Activated CD4-positive, alpha-beta memory T cell treated with anti-CD3 and anti-CD28 coated beads for 36 hours (primary cell): ENCODE measurements at places on chromosomes 5 and 9. TPM values are rescaled to one million over a fixed set of nuclear protein-coding genes. Genes with fewer than 3 reads are reported as not detected.

Gene DNM1
- total RNA-seq, result 1.1 TPM

Gene SLC35D2
- 8.1 TPM for total RNA-seq

Gene STK32A
- total RNA-seq, result not detected

Gene PROB1
- total RNA-seq, result 3.9 TPM

Gene CNTNAP3B
- total RNA-seq, result not detected

- DNase-seq, result no peak
Measured at GRCh38 chr9:111762556-111762955, 32.2 kb downstream of the SHOC1 start.

DNA sequence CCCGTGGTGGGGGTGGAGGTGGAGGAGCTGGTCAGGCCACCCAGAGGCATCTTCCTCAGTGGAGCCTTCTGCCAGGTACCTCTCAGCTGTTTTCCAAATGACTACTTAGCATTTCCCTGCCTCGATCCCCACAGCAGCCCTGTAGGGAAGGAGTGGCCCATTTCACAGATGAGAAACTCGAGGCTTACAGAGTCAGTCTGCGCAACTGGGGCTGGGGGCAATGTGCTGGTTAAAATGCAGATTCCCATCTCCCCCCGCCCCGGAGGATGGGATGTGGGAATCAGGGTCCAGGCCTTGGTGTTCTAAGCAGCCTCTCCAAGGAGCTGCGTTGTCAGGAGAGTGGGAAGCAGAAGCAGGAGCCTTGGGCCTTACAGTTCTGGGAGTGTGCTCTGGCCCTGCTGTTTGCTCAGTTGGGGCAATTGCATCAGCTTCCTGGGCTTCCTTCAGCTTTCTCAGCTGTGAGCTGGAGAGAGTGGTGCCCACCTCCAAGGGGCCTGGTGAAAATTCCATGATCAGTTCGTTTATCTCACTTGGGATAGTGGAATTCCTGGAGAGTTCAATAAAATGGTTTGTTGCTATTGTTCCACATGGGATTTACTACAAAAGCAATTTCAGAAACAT lies 19.4 kb downstream of the ERGIC1 start:
- DNase-seq, result no peak

DNA sequence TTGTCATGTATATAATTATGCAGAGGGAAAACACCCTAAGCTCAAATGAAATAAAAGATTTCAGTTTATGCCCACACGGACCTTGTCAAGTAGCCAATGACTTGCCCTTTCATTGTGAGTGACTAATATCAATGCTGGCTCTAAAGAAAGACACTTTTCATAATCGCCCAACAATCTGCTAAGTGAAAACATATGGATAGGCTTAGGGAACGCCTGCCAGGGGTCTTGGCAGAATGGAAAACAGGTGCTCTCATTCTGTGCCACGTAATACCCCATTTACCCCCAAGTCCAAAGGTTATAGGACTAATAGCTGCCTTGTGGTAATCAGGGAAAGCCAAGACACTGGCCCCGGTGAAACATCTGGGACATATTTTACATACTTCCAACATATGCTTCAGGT lies 157.7 kb downstream of the SLF1 start:
- no peak for DNase-seq

GRCh38 chr5:114984796-114985195 lies 184.9 kb downstream of the TRIM36 start:
- DNase-seq, result no peak

GRCh38 chr5:132489051-132489770 lies 1.4 kb downstream of the IRF1 start:
- DNase-seq, result peak; percentile 31

DNA sequence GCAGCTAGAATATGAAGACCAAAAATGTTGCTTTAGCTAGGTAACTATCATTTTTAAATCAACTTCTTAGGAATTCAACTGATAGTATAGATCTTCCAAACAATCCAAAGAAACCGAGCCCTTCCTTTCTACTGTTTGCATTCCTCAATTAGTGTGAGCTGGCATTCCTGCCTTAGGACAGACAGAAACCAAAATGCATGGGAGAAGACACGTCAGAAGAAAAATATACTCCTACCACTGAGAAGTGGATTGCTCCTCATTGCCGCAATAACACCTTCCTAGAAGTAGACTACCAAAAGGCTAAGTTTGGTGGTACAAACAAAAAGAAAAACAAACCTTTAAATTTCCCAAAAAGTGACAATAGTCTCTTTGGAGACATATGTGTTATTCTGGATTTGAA lies 440.0 kb downstream of the SEMA5A start:
- no peak for DNase-seq

DNA sequence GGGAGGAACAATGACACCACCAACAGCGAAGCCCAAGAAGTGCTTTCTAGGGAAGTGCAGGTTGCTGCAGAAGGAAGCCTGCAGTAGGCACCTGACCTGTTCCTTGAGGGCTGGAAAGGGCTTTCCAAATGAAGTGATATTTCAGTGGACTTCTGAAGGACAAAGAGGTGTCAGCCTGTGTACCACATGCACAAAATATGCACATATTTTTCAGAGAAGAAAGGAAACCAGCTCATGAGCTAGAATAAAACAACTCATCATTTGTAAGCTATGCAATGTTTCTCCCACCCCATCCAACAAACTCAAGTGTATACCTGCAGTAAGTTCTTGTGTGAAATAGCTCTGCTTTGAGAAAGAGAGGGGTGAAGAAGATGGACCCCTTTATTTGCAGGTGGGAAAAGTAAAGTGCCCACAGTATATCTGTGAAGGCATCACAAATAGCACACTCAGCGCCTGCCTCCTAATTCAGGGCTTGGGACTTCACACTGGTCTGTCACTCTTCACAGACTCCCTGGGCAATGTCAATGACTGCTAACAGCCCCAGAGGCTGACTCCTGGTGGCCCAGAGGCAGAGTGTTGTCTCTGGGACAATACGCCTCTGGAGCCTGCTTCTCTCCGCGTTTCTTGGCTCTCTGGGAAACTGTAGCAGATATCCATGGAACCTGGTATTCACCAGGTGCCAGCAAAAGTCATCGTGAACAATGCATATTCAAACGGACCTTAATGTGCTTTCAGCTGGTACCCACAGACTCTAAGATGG lies 198.1 kb upstream of the EFNA5 start:
- DNase-seq, result no peak

DNA sequence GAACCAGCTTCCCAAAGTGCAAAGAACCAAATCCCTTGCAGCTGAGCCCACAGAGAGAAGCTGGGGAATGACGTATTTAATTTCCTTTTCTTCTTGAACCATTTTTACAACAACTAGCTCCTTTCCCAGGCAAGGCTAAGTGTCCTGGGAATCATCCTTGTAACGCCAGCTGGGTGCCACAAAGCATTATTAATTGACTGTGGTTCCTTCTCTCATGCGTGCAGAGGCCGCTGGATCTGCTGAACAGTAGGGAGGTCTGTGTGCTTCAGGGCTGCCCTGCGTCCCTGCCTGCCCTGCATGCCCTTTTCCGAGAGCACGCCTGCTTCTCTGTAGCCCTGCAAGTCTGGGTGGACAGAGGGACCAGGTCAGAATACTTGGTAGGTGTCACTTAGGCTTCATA lies 124.1 kb upstream of the OTULINL start:
- no peak for DNase-seq
